Muscle of back (tissue), 13 donors: ENCODE measurements at places on chromosomes 5 and 9. TPM values are rescaled to one million over a fixed set of nuclear protein-coding genes. Genes with fewer than 3 reads are reported as not detected.
A peak's percentile ranks its signal among the peaks of the same experiment; 100 is the strongest.

GRCh38 chr9:73131461-73131860 is 20.2 kb upstream of the ANXA1 start:
- peak; percentile 59 for DNase-seq

GRCh38 chr5:132474881-132475496 is 15.6 kb downstream of the IRF1 start:
- DNase-seq, result no peak

GRCh38 chr9:38668791-38669466 is 48.5 kb upstream of the ANKRD18A start:
- DNase-seq, result no peak

- DNase-seq, result no peak
Measured at GRCh38 chr5:17056141-17056631, 120.1 kb upstream of the MYO10 start.

DNA sequence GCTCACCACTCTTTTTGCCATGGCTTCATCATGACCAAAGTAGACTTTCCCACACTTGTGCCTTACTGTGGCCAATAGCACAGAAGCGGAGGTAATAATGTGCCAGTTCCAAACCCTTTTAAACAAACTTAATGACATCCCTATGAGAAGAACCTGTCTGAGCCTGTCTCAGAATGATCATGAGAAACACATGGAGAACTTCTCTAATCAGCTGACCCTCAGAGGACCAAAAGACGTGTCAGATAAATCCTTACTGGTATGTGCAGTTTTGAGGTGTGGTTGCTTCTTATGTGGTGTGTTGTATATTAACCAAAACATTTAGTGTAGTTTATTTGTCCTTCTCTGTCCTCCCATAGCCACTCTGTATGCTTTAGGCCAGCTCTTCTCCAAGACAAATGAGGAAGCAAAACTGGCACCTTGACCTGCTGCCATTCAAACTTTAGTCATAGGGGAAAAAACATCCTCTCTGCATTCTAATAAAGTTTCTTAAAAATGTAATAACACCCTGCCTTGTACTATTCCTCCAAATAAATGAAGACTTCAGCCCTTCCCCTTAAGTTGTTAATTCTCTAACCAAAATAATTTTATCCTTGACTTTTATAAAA is 168.9 kb downstream of the MUSK start:
- DNase-seq, result no peak

GRCh38 chr9:127159949-127160610 is 37.6 kb upstream of the ANGPTL2 start:
- no peak for DNase-seq

The PCDHB8 gene
- polyA plus RNA-seq, result 1.6 TPM

- DNase-seq, result no peak
Measured at GRCh38 chr5:95029569-95030366, 255.1 kb downstream of the MCTP1 start.

GRCh38 chr5:8383616-8384015 is 514.7 kb downstream of the MTRR start:
- no peak for DNase-seq

The OSMR gene
- polyA plus RNA-seq, result 9.5 TPM

GRCh38 chr9:122092611-122093506 is at the start of gene TTLL11:
TSS of gene TTLL11 (minus strand) at chr9:122093308. CDS start at chr9:122093148, 160 bp downstream.
- peak; percentile 93 for DNase-seq

DNA sequence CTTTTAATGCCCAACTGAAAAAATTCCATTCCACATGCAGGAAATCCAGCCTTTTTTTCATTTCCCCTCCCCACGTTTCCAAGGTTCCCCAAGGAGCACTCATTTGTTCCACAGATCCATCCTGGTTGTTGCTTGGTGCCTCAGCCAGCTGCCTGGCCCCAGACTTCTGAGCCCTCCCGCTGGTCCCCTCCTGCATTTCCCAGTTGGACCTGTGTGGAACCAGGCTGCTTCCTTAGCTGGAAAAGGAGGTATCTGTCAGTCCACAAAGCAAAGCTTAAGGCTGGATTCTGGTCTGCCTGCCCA is 44.8 kb downstream of the ANGPTL2 start:
- no peak for DNase-seq

The DPP7 gene
- 24.6 TPM for polyA plus RNA-seq

The SLC25A2 gene
- polyA plus RNA-seq, result not detected

The NUTM2F gene
- polyA plus RNA-seq, result not detected

The PDLIM4 gene
- polyA plus RNA-seq, result 47.2 TPM

- DNase-seq, result no peak
Measured at GRCh38 chr9:114908805-114909448, 21.5 kb downstream of the TNFSF8 start.

The CEP72 gene
- polyA plus RNA-seq, result 6.5 TPM

GRCh38 chr9:122457787-122458186 is 19.9 kb downstream of the OR1J1 start:
- no peak for DNase-seq
